ENCODE measurements at places on chromosomes 12 and 14.

DNA sequence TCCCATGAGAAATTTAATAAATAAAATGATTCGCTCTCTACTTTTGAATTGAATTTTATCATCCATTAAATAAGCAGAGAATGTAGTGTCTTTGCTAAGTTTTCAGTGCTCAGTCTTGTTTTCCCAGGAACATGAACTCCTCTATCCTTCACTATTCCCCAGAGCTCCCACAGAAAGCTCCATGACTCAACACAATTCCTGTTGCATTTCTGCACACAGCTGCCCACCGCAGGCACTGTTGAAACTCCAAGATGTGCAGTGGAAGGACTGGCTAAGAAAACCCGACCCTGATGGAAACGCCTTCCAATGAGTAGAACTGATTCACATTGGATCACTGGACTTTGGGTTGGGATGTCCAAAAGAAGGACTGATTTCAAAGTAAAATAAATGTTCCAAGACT is 202.4 kb upstream of the AMIGO2 start:
- no peak for DNase-seq

DNA sequence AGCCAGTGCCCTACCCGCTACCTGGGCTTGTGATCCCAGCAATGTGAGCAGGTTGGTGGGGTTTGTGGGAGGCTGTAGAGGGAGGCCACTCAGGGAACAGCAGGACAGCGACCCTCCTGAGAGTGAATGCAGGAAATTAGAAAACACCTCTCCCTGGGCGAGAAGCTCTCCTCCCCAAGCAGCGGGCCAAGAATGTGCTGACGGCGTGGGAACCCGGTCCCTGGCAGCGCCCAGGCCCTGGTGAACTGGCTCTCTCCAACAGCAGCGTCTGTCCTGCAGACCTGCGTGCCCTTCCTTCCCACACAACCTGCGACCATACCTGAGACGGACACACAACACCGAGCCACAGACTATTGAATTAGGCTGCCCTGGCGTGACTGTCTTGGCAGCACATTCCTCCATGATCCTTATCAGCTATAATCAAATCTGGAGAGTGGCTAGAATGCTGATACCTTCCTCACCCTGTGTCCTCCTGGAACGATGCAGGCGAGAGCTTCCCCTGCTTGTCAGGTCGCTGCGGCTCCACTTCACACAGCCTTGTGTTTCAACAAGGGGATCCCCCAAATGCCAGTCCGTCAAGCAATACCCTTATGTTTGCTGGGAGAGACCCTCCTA is 114.8 kb upstream of the GSC start:
- DNase-seq, result no peak

- no peak for DNase-seq
These were observed 72.0 kb upstream of the DBX2 start for GRCh38 chr12:45122768-45123380.

DNA sequence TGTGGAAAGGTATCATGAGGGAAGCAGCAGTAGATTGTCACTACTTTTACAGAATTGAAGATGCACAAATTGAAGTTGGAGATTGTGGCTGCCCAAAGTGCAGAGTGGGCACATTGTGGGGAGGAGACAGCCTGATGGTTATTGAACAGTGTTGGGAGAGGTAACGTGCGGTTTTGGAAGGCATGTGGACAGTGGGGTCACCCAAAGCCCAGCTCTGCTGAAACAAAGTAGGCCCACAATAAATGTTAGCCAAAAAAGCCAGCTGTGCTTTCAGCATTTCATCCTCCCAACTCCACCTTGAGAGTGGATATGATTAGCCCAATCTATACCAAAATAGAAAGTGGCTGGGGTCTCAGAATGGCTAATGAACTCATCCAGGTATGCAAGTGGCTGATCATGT is 96.7 kb downstream of the TMX1 start:
- no peak for DNase-seq

GRCh38 chr12:131942671-131943070 is 7.1 kb upstream of the EP400 start:
- DNase-seq, result peak; percentile 15

DNA sequence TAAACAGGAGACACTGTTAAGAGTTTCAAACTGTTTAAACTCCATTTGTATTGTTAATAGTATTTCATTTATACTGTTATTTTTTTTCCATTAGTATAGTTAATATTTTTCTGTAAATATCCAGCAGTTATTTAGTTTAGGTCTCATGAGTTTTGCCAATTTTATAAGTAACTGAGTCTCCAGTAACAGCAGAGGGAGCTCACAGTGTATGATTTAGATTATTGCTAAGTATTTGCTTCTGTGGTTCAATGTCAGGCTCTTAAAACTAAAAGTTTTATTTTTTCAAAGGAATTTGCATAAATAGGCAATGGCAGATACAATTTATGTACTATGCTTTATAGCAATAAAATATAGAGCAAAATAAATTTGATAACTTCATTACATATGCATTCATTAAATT is 209.7 kb downstream of the ATXN7L3B start:
- DNase-seq, result no peak

GRCh38 chr12:85057370-85057963 is 21.3 kb downstream of the LRRIQ1 start:
- DNase-seq, result no peak

All from activated T-cell treated with anti-CD3 and anti-CD28 coated beads, Interleukin-2, amount 50 U/mL, for 24 hours (primary cell).